Activated CD4-positive, alpha-beta T cell treated with anti-CD3 and anti-CD28 coated beads for 1 hour (primary cell): ENCODE measurements at places on chromosomes 2 and 18.

GRCh38 chr18:3255611-3256165 is 6.2 kb upstream of the MYL12B start:
- DNase-seq = no peak

- no peak for DNase-seq
These were observed 44.1 kb downstream of the ATOH8 start for GRCh38 chr2:85797921-85798320.

DNA sequence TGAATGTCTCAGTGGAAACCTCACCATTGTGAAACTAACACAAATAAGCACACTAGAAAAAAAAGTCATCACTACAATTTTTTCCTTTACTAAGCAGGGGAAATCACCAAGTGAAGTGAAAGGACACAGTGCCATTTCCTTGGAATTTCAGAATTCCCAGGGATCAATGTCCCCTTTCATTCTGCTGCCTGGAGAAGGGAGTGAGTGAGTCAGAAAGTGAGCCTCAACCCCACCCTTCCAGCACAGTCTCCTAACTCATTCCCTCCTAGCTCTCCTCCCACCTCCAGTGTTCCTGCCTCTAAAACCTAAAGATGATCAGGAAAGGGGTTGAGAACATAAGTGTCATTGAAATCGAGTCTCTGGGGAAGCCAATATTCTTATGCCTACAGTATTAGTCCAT is 608.5 kb downstream of the RNF144A start:
- no peak for DNase-seq

- DNase-seq = no peak
These were observed 426.7 kb upstream of the MYT1L start for GRCh38 chr2:2757764-2758163.

- no peak for DNase-seq
These were observed 629.1 kb downstream of the DPP10 start for GRCh38 chr2:115071534-115071933.

DNA sequence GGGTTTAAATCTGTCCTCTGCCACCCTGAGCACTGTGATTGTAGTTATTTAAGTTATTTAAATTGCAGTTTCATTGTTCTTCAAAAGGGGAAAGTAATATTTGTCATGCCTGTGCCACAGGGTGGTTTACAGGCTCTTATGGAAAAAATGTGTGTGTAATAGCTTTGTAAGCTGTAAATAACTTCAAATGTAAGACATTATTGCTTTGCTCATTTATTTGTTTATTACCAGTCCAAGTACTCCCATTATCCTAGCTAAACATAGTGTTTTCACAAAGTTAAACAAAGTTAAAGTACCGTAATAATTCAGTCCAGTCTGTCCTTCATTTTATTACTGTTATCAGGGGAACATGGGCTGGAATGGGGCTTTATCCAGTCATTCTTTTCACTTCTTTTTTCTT is 43.4 kb upstream of the IGFBP2 start:
- no peak for DNase-seq

- DNase-seq = no peak
These were observed 61.6 kb downstream of the SNORC start for GRCh38 chr2:232931636-232932035.

DNA sequence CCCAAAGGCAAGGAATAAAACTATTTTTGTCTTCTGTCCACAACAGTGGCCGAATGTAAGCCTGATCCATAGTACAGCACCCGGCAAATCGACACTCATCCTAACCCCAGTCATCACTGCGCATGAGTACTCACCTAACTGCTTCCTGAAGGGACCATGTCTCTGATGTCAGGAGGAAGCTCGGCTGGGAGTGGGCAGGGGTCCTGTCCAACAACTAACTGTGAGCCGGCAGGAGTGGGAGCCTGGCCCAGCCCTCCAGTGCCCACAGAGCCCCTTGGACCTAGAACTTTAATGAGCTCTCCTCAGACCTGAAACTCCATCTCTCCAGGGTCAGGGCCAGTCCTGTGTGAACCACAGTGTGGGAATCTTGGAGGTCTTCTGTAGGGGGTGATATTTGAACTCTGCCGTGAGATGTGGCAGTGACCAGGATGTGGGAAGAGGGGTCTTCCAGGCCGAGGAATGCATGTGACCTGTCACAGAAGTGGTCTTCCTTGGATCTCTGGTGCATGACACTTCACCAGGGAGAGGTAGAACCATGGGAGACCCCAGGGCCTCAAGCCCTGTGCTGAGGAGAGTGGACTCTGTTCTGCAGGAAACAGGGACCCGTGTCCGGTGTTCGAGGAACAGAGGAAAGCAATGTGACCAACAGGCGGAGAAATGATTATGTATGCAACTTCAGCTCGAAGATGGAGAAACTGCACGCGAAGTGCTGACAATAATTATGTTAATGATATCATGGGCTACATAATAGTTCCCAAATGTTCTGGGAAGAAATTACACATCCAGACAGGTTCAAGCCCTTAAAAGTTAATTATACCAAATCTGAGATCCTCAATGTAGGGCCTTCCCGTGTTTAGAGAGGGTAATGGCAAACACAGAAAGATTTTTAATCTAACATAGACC is 240.1 kb upstream of the HDAC4 start:
- DNase-seq = no peak

- DNase-seq = no peak
These were observed 548.6 kb upstream of the HS6ST1 start for GRCh38 chr2:128867311-128867710.

DNA sequence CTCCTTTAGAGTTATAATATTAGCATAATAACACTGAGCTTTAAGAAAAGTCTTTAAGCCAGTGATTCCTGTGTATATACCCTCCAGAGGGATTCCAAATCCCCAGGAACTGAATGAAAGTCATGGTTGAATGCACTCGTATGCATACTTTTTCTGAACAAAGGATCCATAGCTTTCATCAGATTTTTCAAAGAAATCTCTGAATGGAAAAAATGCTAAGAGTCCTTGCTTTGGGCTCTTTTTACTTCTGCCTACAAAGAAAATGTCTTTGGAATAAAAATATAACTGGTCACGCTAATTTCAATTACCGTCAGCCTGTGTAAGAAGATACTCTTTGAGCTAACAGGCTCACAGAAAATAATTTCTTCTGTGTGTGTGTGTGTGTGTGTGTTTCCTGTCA is 939.5 kb downstream of the ERBB4 start:
- DNase-seq = no peak

- DNase-seq = no peak
These were observed 83.4 kb downstream of the TTC27 start for GRCh38 chr2:32711219-32711618.

GRCh38 chr18:35564795-35565453 is 16.6 kb upstream of the GALNT1 start:
- no peak for DNase-seq

GRCh38 chr2:239827523-239827890 is 197.6 kb downstream of the NDUFA10 start:
- no peak for DNase-seq

DNA sequence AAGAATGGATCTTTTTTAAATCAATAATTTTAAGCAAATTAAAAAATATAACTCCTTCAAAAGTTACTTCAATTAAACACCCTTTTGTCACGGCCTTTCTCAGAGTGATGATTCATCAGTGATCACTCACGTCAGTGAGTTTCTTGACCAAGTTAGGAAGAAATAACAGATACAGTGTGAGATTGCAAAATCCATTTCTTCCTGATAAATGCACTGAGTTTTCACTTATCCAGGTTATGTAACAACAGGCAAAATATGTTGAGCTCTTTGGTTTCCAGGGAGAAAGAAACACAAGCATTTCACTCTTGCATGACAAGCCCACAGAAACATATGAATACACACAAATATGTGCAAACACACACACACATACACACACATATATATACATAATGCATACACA is 195.9 kb upstream of the CYRIA start:
- no peak for DNase-seq

GRCh38 chr2:232882505-232883115 is 12.5 kb downstream of the SNORC start:
- DNase-seq = no peak

GRCh38 chr18:3216987-3217386 is 2.8 kb downstream of the MYOM1 start:
- no peak for DNase-seq

- no peak for DNase-seq
These were observed 580 bp downstream of the TMEM163 start for GRCh38 chr2:134718023-134718816.

- DNase-seq = no peak
These were observed 1.3 kb upstream of the LYPD1 start for GRCh38 chr2:132671151-132671835.
